Stimulated activated CD4-positive, alpha-beta T cell treated with anti-CD3 and anti-CD28 coated beads, Interleukin-15, amount 100 ng/mL, for 24 hours (primary cell): ENCODE measurements at places on chromosomes 12 and 14.

DNA sequence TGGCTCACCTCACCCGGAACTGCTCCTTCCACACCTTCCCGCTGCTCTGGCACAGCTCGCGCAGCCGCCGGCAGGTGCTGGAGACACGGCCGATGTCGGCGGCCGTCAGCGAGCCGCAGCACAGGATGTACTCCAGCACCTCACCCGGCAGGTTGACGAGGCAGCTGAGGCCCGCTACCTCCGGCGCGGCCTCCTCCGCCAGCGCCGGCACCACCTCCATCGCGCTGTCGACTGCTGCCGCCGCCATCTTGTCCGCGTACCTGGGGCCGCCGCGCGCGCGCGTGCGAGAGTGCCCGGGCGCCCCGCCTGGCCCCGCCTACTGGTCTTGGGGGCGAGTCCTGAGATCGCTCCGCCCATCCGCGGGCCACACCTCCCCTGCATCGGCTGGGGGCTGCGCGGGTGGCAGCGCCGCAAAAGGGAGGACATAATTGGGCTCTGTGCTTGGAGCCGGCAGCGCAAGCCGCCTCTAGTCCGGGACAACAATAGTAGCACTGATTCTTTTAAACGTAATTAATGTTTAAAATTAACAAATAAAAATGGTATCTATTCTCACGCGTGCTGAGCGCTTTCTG is at the start of gene FBXO21:
FBXO21 (minus strand) TSS at position 261 of the 572 bp plus-strand sequence; CDS start at position 247, 14 bp downstream.
- peak; percentile 93 for DNase-seq

DNA sequence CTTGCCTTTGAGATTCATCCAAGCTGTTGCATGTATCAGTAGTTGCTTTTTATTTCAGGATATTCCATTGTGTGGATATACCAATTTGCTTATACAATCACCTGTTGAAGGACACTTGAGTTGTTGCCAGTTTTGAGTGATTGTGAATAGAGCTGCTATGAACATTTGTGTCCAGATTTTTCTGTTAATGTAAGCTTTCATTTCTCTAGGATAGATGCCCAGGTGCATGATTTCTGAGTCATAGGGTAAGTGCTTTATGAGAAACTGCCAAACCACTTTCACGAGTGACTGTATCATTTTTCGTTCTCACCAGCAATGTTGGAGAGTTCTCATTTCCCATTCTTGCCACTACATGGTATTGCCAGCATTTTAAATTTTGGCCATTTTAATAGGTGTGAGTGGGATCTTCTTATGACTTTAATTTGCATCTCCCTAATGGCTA is 434.6 kb upstream of the RGS6 start:
- no peak for DNase-seq

- DNase-seq = no peak
Measured at GRCh38 chr14:61841145-61841544, 78.9 kb downstream of the SNAPC1 start.

- no peak for DNase-seq
Measured at GRCh38 chr12:97336900-97337751, 125.5 kb upstream of the RMST start.

DNA sequence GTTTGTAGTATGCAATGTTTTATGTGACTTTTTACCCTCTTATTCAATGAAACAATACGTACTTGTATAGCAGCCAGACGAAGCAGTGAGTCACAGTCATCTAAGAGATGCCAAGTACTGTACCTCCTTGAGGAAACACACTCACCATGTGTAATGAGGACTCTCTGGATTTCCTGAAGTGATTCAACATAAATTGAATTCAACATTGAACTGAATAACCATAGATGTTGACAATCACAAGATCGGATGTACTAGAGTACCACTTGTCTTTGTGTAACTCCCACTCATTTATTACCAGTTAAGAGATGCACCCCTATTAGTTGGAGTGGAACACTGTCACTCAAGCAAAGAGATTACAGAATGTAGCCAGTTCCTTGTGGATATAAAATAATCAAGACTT is 175.2 kb upstream of the HMGA2 start:
- DNase-seq = no peak

- DNase-seq = no peak
Measured at GRCh38 chr12:27511723-27512045, 12.3 kb upstream of the PPFIBP1 start.
